ENCODE measurements at places on chromosomes 13 and 19. TPM values are rescaled to one million over a fixed set of nuclear protein-coding genes. Genes with fewer than 3 reads are reported as not detected.

The LILRB2 gene
- not detected for total RNA-seq

The CRLF1 gene
- total RNA-seq, result 0.31 TPM

The TNNT1 gene
- 145 TPM for total RNA-seq

The C1QTNF9B gene
- not detected for total RNA-seq

The POLR2I gene
- total RNA-seq, result 75.7 TPM

The TNFSF9 gene
- total RNA-seq, result 31.5 TPM

The SMIM44 gene
- total RNA-seq, result not detected
